ENCODE measurements at places on chromosomes 13 and 19.

DNA sequence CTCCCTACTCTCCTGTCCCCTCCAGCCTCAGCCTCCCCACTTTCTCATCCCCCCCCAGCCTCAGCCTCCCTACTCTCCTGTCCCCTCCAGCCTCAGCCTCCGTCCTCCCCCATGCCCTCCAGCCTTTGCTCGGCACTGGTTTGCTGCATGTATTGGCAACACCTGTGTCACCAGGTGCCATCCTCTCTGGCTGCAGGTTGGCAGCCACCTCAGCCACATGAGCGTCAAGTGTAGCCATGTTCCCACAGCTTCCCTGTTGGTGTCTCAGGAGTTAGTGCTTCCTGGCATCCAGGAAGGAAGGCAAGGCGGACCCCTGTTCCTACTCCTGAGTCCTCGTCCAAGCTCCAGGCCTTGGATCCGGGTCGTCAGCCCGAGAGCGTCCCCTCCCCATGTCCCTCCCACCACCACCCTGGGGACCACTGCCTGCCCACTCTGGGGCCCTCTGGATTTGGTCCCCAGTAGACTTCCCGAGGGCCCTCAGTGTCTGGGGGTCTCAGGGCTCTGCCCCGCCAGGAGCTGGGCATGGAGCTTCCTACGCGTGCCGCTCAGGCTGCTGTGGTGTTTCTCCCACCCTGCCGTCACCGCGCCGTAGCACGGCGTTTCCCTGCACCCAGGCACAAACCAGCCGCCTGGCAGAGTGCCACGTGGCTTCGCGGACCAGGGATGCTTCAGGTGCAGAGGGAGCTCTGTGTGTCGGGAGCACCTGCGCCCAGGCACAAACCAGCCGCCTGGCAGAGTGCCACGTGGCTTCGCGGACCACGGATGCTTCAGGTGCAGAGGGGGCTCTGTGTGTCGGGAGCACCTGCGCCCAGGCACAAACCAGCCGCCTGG, 128.3 kb upstream of the MCF2L start:
- DNase-seq, result no peak

DNA sequence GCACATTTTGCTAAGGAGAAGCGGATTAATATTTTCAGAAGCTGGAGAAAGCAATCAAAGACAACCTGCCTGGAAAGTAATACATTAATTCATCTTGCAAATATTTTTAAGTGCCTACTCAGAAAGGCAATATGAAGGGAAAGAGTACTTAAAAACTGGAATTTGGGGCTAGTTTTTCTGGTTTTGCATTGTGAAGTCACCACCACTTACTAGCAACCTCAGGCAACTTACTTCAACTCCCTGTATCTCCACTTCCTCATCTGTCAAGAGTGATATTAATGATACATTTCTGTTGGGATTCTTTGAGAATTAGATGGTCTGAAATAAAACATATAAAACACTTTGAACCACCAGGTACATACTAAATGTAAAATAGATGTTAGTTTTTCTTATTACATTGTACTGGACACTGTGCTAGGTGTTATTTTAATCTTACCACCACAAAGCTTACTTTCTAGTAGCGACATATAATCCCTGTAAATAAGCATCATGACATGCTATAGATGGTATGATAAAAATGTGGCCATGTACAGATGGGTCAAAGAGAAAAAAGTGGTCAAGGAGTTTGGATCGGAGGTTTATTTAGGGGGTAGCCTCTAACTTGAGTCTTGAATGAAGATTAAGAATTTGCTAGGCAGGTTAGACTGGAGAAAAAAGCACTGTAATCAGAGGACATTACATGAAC, 101.2 kb downstream of the SPRY2 start:
- no peak for DNase-seq

DNA sequence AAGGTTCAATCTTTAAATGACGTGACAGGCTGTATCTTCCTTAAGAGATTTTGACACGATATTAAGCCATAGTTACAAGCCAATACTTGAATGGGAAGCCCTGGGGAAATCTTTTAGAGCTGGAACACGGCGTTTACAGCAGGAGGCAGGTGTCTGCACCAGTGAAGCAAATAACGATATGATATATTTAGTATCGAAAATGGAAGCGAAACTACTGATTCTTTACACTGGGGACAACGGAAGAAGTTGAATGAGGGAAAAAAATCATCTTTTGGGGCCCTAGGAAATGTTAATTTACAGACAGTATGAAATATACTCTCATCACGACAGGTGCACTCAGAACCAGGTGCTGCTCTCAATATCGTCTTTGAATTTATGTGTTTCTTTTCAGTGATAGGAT, 793.9 kb upstream of the PCDH20 start:
- DNase-seq, result no peak

DNA sequence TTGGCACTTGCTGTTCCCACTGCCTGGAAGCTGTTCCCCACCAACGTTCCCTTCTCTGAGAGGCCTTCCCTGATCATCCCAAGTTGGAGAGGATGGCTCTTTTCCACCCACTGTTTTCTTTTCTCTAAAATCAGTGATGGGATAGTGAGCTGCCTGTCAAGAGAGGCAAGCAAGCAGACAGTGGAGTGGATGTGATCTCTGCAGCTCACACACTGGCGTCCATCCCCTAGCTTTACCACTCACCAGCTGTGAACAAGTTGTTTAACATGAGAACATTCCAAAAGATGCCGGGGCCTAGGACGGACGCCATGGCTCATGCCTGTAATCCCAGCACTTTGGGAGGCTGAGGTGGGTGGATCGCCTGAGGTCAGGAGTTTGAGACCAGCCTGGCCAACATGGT, 28.0 kb upstream of the SEMA6B start:
- no peak for DNase-seq

DNA sequence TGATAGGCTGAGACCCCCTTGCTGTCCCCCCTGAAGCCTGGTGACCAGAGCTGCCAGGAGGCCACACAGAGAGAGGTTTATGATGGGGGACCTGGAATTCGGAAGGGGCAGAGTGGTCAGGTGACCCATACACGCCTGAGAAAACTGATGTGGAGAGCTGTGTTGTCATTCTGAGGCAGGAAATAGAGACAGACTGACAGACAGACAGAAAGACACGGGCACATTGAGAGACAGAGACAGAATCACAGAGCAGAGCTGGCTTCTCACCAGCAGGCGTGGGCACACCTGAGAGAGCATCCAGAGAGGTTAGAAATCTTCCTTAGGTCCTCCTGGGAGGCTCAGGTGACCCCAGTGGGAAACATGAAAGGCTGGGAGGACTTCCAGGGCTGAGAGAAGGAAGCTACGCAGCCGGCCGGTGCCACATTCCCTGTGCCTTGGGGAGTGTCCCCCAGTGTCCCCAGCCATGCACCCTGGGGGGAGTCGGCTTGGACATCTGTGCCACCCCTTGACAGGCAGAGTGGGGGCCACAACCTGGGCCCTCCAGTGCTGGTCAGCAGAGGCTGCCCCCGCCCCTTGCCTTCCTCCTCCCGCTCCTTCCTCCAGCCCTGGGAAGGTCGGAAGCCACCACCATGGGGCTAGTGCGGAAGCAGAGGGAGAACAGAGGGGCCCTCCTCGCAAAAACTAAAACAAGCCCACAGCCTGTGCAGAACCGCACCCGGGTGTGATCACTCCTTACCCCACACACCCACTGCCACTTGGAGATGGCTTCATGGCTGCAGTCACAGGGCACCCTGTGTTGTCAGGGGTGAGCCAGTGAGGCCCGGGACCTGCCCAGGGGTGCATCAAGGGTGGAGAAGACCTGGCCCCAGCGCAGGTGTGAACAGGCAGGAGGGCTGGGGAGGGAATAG, 2.2 kb downstream of the FFAR1 start:
- DNase-seq, result no peak

DNA sequence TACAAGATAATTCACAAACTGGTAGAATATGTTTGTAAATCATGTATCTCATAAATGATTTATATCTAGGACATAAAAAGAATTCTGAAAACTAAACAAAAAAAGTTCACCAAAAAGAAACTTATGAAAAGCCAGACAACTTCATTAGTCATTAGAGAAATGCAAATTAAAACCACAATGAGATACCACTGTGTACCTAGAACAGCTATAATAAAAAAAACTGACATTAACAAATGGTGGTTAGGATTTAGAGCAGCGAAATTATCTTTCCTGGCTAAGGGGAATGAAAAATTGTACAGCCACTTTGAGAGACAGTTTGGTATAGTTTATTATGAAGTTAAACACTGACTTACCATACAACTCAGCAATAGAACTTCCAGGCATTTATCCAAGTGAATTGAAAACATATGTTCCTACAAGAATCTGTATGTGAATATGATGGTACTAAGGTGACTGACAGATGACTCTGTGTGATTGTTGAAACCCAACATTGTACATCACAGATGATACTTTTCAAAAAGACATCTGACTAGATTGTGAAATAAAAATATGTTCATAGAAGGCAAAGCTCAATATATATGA, 41.8 kb downstream of the UGGT2 start:
- DNase-seq, result no peak

DNA sequence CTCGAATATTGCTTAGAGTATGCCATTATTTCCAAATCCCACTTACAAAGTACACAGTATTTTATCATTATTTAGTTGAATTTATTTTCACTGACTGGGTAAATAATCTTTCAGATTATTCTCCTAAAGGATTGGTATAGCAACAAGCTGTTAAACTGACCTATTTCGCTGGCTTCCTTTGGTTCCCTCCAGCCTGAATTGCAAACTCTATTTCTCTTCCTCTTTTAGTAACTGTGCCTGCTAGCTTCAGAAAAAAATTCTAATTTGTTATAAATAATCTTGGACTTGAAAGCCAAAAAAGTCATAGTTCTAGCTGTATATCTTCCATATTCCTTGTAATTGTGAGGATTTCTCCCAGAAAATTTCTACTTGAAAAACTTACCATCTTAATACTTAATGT, 15.0 kb upstream of the CCNA1 start:
- DNase-seq, result no peak

- DNase-seq, result no peak
Measured at GRCh38 chr13:23372264-23372906, 61.1 kb downstream of the SACS start.

Data from GM18507 (cell line).